Activated CD4-positive, alpha-beta T cell treated with anti-CD3 and anti-CD28 coated beads, Interleukin-2, amount 50 U/mL, for 1 hour (primary cell): ENCODE measurements at places on chromosomes 6 and 20.
A peak's percentile ranks its signal among the peaks of the same experiment; 100 is the strongest.

- no peak for DNase-seq
Measured at GRCh38 chr6:109610590-109610989, 80.4 kb downstream of the AK9 start.

- no peak for DNase-seq
Measured at GRCh38 chr6:21508753-21509152, 84.8 kb upstream of the SOX4 start.

DNA sequence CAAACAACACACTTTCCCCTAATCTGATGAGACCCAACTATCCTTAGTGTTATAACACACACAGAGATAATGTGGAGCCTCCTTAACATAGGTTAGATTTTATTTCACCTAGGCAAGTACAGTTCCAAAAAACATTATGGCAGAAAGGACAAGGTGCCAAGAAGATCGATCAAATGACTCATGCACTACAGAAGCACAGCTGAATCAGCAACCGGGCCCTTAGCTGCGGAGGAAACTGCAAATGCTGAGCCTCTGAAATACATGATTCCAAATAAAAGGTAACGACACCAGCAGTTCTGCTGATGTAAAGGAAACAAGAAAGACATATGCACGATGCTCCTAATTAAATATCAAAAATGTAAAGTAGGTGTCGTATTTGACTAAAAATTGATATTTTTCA is 19.9 kb upstream of the MUC21 start:
- DNase-seq, result no peak

GRCh38 chr6:149212206-149212605 is 105.3 kb upstream of the TAB2 start:
- no peak for DNase-seq

DNA sequence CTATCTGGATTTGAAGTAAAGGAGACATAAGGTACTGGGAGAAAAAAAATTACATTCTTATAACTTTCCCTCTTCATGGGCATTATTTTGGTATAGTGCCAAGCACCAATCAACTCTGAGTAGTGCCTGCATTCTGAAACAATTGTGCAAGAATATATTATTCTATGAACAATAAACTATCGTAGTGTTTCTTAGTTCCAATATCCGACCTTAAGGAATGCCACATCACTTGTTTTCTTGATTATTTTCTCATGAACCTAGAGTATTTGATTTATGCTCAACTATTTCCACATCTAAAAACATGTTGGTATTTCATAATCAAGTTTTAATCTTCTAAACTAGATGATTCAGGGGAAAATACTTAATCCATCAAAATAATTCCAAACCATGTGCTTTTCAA is 294.4 kb upstream of the TBX18 start:
- no peak for DNase-seq

GRCh38 chr20:37914672-37915433 is 11.9 kb downstream of the VSTM2L start:
- peak; percentile 6 for DNase-seq

- no peak for DNase-seq
Measured at GRCh38 chr6:96211341-96211740, 195.6 kb downstream of the FUT9 start.

GRCh38 chr6:155472886-155473285 is 17.2 kb upstream of the NOX3 start:
- DNase-seq, result no peak

DNA sequence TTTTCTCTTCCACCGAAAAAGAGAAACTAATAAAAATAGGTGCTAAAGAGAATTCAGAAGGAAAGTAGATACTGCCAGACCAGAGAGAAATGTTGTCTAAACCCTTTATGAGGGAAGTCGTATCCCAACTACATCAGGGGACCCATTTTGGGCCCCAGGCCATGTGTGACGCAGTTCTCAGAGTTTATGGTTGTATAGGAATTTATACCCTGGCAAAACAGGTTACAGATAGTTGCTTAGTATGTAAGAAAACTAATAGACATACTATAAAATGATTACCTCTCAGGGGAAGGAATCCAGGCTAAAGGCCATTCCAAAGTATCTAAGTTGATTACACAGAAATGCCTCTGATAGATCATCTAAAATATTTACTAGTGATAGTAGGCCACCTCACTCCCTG is 28.6 kb upstream of the SLC52A3 start:
- no peak for DNase-seq
